ENCODE measurements at places on chromosomes 16 and 17.

GRCh38 chr16:68348639-68349445, 38.0 kb downstream of the PRMT7 start:
- no peak for DNase-seq

- DNase-seq: no peak
Measured at GRCh38 chr17:40607641-40608040, 40.0 kb downstream of the SMARCE1 start.

GRCh38 chr17:31573047-31573446, 181.6 kb downstream of the RAB11FIP4 start:
- DNase-seq: no peak

- DNase-seq: no peak
Measured at GRCh38 chr16:82197540-82198240, 27.7 kb upstream of the MPHOSPH6 start.

DNA sequence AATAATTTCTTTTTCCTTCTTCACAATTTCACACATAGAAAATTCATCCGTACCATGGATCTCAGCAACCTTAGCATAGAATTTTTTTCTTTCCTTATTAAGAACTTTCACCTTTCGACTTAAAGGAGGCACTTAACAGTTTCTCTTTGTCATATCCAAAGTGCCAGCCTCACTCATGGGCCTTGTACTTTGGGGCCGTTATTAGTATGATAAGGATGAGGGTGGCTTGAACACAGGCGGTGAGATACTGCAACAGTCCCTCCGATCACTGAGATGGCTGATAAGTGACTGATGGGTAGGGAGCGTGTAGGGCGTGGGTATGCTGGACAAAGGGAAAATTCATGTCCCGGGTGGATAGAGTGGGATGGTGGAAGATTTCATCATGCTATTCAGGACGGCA, 85.3 kb downstream of the OR1D5 start:
- no peak for DNase-seq

DNA sequence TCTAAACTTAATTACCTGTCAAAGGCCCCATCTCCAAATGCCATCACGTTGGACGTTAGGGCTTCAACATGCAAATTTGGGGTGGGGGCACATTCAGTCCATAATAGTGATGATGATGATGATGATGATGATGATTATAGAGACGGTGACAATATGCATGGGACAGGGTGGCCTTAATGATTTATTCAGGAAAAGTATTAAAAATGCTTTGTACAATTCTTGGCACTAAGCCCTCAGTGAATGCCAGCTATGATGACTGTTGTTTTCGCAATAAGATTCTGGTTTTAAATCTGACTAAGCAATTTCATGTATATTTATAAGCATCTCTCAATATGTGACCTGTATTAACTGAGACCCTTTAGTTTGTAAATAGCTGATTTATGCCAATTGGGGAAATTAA, 106.3 kb downstream of the C16orf95 start:
- DNase-seq: no peak

DNA sequence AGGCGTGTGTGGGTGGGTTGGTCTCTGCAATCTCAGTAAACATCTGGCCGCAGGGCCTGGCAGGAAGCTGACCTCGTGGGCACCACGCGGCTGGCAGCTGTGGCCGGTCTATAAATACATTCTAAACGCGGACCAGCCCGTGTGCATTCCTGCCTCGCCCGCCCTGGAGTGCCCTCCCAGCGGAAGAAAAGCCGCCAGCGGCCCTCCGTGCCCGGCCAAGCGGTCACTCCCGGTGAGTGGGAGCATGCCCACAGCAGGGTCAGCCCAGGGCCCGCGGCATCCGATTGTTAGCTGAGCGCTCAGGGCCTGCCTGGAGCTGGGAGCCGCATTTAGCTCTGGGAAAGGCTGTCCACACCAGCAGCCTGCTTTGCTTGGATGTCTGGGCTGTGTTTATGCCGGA, 10.3 kb downstream of the ZNF469 start:
- no peak for DNase-seq

DNA sequence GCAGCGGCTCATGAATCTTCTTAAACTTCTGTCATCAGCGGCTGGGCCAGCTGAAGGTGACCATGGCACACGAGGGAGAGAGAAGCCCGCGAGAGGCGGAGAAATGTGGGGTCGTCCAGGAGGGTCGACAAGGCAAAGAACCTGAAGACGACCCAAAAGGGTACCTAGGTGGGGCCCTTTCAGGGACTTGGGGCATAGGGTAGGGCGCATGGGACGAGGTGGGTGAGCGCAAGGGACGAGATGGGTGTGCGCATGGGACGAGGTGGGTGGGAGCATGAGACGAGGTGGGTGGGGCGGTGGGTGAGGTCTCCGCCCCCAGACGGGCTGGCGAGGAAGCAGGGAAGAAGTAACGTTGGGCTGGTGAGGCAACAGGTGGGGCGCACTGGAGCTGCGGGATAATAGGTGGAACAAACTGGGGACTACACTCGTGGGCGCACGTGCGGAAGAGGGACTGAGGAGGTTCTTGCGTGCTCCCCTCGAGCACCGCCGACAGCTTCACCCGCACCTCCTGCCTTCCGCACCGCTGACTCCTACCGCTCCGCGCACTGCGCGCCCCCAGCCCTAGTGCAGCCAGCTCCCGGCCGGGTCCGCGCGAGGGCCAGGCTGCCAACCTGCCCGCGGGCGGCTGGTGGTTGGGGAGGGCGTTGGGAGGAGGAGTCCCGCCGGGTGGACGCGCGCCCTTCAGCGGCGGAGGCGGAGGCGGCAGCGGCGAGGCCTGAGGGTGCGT, 23.2 kb upstream of the CRYM start:
- no peak for DNase-seq

DNA sequence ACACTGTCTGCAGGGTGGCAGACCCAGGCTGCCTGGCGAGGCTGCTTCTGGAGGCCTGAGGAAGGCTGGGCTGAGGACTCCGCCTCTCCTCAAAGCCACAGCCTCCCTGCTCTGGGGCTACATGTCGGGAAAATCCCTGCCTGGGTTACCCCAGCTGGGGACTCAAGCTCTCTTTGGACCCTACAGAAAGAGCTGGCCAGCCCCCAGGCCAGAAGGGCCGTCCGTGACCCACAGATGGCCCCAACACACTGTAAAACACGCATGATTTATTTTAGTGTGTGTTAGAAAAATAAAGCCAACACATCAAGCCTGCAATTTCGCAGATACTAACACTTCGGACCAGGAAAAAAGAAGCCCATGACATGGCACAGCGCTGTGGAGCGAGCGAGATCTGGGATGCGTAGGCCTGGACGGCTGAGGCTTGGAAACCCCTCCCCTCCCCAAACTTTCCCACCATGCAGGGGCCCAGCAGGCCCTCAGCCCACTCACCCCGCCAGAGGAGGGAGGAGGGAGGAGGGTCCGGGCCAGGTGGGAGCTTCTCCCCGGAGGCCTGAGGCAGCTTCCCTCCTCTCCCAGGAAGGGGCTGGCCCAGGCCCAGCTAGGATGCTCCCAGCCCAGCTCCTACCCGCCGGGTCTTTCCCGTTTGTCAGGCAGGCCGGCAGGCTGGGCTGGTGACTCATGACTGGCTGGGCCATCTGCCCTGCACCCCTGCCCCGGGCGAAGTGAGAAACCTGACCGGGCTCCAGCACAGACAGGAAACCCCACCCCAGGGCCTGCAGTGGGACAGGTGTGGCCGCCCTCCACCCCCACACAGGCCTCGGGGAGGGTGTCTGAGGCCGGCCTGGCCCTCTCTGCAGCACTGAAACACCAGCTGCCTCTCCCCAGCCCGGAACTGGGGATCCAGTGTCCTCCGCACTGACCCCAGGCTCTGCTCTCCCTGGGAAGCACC, 34.1 kb upstream of the SLC38A10 start:
- DNase-seq: no peak

GRCh38 chr16:80029761-80030481, 429.4 kb upstream of the MAF start:
- no peak for DNase-seq

- DNase-seq: peak; percentile 88
Measured at GRCh38 chr16:83813823-83814658, 6.3 kb downstream of the HSBP1 start.

GRCh38 chr17:28404812-28405570, 1.0 kb downstream of the SLC46A1 start:
- no peak for DNase-seq

- DNase-seq: no peak
Measured at GRCh38 chr17:76912421-76913164, 44.4 kb downstream of the MGAT5B start.

GRCh38 chr16:64181271-64181925, 940.5 kb downstream of the CDH11 start:
- DNase-seq: no peak

DNA sequence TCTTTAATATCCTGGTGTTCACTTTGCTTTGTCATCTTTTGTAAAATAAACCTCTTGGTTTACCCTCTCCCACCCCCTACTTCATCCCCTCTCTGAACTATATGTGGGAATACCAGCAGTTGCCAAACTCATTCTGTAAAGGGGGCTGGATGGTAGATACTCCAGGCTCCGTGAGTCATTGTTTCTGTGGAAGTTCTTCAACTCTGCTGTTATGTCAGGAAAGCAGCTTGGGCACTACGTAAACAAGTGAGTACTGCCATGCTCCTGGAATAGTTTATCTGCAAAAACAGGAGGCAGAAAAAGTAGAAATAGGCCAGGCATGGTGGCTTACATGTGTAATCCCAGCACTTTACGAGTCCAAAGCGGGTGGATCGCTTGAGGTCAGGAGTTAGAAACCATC, 17.6 kb downstream of the MVP start:
- DNase-seq: no peak

GRCh38 chr17:68910789-68911431, 44.3 kb downstream of the ABCA8 start:
- DNase-seq: peak; percentile 3

DNA sequence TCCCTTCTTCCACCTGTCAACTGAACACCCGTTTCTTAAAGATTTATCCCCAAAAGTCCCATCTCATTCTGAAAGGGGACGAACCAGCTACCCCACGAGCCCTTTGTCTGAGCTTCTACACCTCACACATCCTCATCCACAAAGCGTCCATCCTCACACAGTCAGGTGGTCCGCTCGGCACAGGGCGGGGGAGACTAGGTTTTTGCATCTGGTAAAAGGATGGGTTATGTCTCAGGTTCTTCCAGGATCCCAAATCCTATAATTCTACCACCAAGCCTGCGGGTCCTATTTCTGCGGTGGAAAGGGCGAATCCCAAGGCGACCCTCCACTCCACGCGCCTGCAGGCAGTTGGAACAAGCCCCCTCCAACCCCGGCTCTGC, 458 bp downstream of the GFOD2 start:
- no peak for DNase-seq

- no peak for DNase-seq
Measured at GRCh38 chr17:51155416-51155815, 2.1 kb downstream of the NME1 start.

GRCh38 chr16:79393127-79393526, 207.4 kb downstream of the MAF start:
- no peak for DNase-seq

- DNase-seq: no peak
Measured at GRCh38 chr17:62663304-62663703, 35.8 kb downstream of the MRC2 start.

DNA sequence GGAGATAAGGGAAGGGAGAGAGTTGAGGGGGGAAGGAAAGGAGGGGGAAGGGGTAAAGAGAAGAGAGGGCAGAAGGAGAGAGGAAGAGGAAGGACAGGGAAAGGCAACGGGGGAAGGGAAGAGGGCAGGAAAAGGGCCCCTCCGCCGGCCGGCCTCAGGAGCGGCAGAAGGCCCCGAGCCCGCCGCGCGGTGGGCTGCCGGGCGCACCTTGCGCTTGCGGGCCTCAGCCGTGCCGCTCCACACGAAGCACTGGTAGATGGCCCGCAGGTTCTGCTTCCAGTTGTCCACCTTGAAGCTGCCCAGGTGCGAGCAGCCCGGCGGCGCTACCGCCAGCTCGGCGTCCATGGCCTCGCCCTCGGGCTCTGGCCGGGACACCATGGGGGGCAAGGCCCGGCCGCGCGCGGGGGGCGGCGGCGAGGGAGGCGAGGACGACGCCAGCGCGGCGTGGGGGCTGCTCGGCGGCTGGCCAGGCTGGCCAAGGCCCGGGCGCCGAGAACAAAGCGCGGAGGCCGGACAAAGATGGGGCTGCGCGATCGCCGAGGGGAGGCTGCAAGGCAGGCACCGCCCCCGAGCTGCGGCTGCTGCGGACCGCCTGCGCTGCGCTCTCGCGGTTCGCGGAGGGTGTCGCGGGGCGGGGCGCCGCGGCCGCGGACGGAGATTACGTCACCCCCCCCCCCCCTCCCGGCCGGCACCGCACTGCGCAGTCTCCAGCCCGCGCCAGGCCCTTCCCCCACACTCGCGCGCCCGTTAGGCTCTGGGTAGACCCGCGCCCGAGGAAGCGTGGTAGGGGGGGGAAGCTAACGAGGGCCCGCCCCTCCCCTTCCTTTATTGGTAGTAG, at the start of gene USP22:
TSS of gene USP22 (minus strand) at position 554 of the 838 bp plus-strand sequence. CDS start at position 378, 176 bp downstream.
- no peak for DNase-seq

DNA sequence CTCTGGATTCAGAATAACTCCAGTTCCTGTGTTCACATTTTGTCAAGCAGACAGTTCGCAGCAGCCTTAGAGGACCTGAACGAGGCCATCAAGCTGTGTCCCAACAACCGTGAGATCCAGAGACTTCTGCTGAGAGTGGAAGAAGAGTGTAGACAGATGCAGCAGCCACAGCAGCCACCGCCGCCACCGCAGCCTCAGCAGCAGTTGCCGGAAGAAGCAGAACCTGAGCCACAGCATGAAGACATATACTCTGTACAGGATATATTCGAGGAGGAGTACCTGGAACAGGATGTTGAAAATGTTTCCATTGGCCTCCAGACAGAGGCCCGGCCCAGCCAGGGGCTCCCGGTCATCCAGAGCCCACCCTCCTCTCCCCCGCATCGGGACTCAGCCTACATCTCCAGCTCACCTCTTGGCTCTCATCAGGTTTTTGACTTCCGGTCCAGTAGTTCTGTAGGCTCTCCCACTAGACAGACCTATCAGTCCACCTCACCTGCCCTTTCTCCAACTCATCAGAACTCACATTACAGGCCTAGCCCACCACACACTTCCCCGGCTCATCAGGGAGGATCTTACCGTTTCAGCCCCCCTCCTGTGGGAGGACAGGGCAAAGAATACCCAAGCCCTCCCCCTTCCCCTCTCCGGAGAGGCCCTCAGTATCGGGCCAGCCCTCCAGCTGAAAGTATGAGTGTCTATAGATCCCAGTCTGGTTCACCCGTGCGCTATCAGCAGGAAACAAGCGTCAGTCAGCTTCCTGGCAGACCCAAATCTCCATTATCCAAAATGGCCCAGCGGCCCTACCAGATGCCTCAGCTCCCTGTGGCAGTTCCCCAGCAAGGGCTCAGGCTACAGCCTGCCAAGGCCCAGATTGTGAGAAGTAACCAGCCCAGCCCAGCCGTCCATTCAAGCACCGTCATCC, 25.9 kb downstream of the CYB561 start:
- DNase-seq: no peak

DNA sequence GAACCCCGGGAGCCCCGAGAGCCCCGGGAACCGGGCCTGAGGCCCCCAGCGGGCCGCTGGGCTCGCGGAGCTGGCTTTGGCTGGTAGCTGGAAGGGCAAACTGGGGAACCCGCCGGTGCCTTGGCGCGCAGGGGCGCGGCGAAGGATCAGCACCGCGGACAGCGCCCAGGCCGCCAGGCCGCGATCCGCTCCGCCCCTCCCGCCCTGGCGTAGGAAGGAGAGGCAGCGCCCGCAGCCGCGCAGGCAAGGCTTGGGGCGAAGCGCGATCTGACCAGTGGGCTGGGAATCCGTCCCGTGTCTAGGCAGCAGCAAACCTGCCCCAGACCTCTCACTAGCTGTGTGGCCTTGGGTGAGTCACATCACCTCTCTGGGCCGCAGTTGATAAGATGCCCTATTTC, 331 bp upstream of the CCDC92B start:
- peak; percentile 12 for DNase-seq
